ENCODE measurements at places on chromosomes 3 and 15. TPM values are rescaled to one million over a fixed set of nuclear protein-coding genes. Genes with fewer than 3 reads are reported as not detected.

The GOLGA8G gene
- not detected for total RNA-seq

The CCDC54 gene
- not detected for total RNA-seq

The CCK gene
- not detected for total RNA-seq

The SLC24A5 gene
- total RNA-seq: not detected

The PODXL2 gene
- 2.2 TPM for total RNA-seq

The MED12L gene
- 5.5 TPM for total RNA-seq

The RETNLB gene
- not detected for total RNA-seq

The CLRN1 gene
- total RNA-seq: not detected

The CCNB2 gene
- total RNA-seq: 0.40 TPM
